Activated T-cell treated with anti-CD3 and anti-CD28 coated beads for 24 hours (primary cell): ENCODE measurements at places on chromosomes 11 and 22.

DNA sequence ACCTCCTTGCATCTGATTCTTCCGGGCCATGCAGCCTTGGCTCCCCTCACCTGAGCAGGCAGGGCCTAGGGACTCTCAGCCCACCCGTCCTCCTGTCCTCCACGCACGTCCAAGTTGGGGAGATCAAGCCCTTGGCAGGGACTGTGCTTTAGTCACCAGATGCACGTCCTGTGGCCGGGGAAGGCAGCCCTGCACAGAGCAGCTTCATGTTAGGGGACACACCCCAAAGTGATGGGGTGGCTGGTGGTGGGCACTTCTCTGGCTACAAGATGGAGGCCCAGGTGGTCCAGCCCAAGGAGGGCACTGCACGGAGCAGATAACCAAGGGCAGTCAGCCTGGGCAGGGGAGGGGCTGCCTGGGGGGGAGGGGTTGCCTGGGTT lies 1.2 kb downstream of the MUC5B start:
- no peak for DNase-seq

DNA sequence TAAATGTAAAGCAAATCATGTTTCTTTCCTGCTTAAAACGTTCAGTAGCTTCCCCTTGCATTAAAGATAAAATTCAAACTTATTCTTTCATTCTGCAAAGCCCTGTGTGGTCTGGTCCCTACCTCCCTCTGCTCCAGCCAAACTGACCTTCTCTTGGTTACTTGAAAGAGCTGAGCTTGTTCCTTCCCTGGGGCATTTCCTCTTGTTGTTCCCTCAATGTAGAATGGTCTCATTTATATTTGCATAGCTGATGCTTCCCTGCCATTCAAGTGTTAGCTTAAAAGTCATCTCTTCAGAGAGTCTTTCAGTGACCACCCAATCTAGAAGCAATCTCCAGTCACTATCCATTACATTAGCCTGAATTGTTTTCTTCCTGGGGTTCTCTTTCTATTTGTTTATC lies 1618.5 kb upstream of the TENM4 start:
- no peak for DNase-seq

- no peak for DNase-seq
Measured at GRCh38 chr11:64438986-64439771, 80.2 kb downstream of the RPS6KA4 start.

DNA sequence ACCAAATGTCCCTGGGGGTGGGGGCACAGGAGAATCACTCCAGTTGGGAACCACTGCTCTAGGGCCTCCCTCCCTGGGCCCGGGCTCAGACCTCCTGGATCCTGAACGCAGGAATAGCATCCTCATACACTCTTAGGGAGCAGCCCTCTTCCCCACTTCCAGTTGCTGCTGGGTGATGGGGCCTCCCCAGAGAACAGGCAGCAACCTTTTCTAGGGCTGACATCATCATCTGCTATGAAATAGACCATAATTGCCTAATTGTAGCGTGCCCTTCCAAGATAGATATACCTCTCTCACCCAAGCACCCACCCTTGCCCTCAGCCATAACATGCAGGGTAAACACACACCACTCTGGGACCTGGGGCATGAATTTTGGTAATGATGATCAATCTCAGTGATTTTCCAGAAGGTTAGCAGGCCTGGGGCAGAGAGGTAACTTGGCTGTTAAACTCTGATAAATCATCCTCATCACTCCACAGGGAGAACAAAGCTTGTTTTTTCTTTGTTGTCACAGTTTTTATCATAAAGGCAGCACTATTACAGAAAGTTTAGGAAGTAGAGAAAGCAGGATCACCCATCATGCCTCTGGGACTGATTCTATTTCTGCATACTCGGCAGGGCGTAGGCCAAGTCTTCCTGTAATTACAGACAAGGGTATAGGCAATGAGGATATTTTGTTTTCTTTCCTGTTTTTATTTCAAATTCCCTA lies 88.3 kb upstream of the PRDM11 start:
- DNase-seq: no peak

DNA sequence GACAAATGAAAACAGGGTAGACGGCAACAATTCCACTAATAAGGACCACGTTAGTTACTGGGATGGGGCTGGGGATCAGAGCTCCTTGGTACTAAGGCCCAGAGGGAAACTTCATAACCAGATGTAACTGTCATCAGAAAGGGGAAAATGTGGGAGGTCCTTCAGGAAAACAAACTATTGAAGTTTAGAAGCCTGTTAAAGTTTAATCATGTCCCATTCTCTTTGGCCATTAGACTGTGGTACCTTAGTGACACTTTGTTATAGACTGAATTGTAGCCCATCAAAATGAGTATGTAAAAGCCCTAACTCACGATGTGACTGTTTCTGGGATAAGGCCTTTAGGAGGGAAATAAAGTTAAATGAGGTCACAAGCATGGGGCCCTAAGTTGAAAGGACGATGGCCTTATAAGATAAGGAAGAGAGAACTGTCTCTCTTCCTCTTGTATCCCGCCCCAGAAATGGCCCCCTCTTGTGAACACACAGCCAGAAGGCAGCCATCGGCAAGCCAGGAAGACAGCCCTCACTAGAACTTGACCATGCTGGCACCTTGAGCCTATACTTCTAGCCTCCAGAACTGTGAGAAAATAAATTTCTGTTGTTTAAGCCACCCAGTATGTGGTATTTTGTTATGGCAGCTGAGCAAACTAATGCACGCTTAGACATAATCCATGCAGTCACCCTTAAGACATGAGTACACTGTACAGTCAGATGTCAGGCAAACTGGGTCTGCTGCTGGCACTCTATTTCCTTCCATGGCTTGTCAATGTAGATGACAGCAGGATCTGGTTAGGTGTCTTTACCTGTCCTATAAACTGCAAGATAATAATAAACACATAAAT lies 26.9 kb upstream of the USP47 start:
- no peak for DNase-seq

GRCh38 chr11:34446386-34446785 lies 7.7 kb downstream of the CAT start:
- DNase-seq: no peak

GRCh38 chr11:130427581-130428315 lies 661 bp downstream of the ADAMTS8 start:
- DNase-seq: no peak

GRCh38 chr22:48635816-48636215 lies 1191.9 kb downstream of the BRD1 start:
- DNase-seq: no peak

- no peak for DNase-seq
Measured at GRCh38 chr11:92152245-92152644, 72.4 kb upstream of the FAT3 start.

- no peak for DNase-seq
Measured at GRCh38 chr11:67289226-67289650, at the start of gene ANKRD13D. ANKRD13D (plus strand) TSS chr11:67289303; CDS start chr11:67289461, 158 bp downstream.

DNA sequence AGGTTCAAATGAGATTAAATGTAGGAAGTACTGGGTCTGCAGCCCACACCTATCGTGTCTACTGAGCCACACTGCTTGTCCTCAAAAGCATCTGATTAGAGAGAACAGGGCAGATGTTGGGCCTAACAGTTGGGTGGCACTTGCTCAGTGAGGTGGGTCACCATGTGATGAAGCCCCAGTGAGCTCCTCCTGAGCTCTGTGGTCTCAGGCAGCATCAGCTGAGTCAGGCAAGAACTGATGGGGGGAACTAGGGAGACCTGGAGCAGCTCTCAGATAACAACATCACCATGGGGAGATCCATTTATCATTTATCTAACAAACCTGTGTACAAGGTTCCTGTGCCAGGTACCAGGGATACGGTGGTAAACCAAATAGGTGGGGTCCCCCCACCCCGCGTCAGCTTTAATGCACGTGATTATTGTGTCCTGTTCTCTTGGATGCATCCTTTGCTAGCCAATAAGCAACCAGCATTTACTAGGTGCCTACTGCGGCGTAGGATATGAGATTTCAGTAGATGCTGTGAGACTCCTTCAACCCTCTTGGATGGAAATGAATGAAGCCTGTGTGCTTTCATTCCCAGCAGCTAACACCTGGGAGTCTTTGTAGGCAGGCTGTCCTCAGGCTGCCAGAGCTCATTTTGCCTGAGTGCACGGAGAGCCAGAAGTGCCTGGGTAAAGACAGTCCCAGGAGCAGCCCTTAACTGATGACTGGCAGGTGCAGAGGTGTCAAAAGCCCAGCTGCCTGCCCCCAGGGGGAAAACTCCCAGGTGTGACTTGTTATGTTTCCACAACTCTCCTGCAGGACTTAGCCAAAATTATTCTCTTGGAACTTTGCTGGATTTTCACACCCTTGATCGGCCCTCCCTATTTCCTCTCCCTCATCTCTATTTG lies 73.6 kb upstream of the NARS2 start:
- DNase-seq: no peak

DNA sequence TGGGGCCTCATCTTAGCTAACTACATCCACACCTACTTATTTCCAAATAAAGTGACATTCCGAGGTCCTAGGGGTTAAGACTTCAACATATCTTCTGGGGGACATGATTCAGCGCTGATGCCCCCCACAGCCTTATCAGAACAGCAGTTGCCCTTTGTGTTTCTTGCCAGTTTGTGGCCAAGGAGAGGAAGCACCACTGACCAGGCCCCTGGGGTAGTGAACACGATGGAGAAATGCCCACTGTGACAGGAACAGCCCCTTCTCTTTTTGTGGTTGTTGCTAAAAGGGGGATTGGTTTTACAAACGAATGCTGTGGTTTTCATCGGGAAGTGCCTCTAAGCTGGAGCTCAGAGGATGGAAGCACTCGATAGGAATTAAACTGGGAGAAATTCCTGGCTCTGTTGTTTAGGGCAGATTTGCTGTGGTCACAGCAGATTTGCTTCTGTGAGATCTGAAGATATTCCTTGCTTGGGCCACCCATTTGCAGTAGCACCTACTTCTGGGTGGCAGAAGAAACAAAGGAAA lies 88.8 kb downstream of the ABTB2 start:
- DNase-seq: no peak

- DNase-seq: no peak
Measured at GRCh38 chr11:70400643-70401042, 2.3 kb downstream of the CTTN start.

GRCh38 chr11:68446046-68446725 lies 14.4 kb upstream of the PPP6R3 start:
- no peak for DNase-seq

GRCh38 chr22:30697975-30698374 lies 3.3 kb downstream of the OSBP2 start:
- no peak for DNase-seq

GRCh38 chr11:40160418-40160817 lies 1299.0 kb downstream of the LRRC4C start:
- no peak for DNase-seq

DNA sequence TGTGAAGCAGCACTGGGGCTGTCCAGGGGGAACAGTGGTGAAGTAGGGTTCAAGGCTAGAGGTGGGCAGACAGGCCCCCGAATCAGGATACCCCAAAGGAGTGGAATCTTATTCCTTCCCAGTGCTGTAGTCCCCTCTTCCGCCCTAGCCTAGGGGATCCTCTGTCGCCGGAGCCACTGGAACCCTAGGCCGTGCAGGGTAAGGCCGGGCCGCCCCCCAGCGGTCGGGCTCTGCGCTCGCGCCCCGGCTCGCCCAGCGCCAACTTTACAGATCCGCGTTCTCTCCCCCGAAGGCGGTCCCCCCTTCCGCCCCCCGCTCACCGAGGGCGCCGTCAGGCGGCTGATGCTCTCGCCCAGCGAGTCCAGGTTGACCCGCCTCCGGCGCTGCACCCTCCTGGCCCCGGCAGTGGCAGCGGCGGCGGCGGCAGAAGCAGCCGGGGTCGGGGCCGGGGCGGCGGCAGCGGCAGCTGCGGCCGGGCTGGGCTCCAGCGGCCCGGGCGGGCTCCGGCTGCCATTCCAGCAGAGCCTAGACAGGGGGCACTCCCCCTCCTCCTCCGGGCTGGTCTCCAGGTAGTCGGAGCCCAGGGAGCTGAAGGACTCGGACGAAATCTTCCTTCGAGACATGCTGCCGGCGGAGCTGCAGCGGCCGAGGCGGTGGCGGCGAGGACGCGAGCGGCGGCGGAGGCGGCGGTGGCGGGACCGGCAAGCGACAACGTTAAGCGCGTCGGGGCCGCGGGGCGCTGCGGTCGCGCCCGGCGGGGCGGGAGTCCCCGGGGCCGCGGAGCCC lies 650 bp downstream of the GUCY1A2 start:
- DNase-seq: no peak
